Naive thymus-derived CD4-positive, alpha-beta T cell (primary cell): ENCODE measurements at places on chromosomes 5 and 9. TPM values are rescaled to one million over a fixed set of nuclear protein-coding genes. Genes with fewer than 3 reads are reported as not detected.

Gene INSL4
- total RNA-seq = not detected

Gene TIMD4
- total RNA-seq = 12.2 and 13.9 TPM in 2 replicates

Gene FOXD4L3
- total RNA-seq = not detected

- DNase-seq = no peak
These were observed 2.4 kb downstream of the TTC39B start for GRCh38 chr9:15304632-15305031.

- no peak for DNase-seq
These were observed 2.0 kb downstream of the NIPBL start for GRCh38 chr5:36878392-36879082.

GRCh38 chr5:143241892-143242291 lies 161.6 kb downstream of the NR3C1 start:
- no peak for DNase-seq
